ENCODE measurements at places on chromosomes 2 and 18.

- no peak for DNase-seq
These were observed 146.5 kb downstream of the FAM210A start for GRCh38 chr18:13579874-13580273.

DNA sequence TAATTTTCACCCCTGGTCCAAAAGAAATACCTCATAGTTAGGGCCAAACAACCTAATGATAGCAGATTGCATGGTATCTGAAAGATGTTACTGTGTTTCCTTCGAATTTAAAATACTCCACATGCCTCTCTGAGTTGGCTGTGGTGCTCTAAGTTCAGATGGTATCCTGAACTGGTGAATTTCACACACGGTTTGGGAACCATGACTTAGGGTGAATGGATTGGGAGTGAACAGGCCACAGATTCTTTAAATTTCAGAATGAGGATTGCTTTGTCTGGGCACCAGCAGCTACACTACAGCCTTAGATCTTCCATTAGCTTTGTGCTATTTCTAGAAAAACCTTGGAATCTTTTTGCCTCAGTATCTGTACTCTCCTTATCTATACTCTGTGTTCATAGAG, 6.2 kb downstream of the GMCL1 start:
- DNase-seq = no peak

DNA sequence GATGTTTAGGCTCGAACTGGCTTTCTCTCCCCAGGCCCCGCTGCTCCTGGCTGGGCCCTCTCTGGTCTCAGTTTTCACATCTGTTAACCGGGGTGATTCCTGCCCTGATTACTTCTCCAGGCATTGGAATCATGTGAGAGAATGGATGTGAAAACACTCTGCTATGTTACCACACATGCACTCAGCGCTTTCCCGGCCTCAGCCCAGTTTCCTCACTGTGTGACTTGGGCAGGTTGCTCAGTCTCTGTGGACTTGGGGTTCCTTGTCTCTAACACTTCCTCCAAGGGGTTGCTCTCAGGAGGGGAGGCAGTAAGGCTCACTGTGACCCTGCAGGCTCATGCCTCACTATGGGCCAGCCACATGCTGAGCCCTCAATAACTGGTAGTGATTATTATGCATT, 230.4 kb upstream of the HS6ST1 start:
- no peak for DNase-seq

DNA sequence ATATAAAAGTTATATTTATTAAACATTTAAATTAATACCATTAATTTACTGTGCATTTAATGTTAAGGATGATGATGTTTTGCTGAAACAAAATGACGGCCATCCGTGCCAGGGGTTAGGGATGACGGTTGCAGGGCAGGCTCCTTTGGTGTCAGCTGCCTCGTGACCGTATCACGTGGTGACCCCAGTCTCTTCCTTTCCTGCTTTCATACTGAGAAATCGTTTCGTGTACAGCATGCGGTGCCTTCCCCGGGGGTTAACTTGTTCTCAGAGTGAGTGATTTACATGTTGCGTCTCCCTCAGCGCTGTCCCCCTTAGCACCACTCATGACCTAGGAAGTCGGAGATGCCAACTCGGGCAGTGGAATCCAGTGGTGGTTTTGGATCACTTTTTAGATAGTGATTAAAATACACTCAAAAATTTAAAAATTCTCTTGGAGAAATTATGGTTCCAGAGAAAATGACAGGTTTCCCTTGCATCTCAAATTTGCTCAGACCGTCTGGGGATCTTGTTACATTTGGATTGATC, 290.8 kb downstream of the GBX2 start:
- DNase-seq = no peak

GRCh38 chr2:171688129-171688465, 828 bp downstream of the DYNC1I2 start:
- DNase-seq = no peak
